ENCODE measurements at places on chromosomes 1 and 21.

DNA sequence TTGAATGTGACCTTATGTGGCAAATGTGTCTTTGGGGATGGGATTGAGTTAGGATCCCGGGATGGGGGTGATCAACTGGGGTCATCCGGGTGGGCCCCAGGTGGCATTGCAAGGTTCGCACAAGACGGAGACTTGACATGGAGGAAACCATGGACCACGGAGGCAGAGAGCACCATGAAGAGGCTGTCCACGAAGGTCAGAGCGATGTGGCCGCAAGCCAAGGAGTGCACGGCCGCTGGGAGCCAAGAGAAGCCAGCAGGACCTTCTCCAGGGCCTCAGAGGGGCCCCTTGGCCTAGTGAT lies 22.3 kb upstream of the COL18A1 start:
- DNase-seq = no peak

DNA sequence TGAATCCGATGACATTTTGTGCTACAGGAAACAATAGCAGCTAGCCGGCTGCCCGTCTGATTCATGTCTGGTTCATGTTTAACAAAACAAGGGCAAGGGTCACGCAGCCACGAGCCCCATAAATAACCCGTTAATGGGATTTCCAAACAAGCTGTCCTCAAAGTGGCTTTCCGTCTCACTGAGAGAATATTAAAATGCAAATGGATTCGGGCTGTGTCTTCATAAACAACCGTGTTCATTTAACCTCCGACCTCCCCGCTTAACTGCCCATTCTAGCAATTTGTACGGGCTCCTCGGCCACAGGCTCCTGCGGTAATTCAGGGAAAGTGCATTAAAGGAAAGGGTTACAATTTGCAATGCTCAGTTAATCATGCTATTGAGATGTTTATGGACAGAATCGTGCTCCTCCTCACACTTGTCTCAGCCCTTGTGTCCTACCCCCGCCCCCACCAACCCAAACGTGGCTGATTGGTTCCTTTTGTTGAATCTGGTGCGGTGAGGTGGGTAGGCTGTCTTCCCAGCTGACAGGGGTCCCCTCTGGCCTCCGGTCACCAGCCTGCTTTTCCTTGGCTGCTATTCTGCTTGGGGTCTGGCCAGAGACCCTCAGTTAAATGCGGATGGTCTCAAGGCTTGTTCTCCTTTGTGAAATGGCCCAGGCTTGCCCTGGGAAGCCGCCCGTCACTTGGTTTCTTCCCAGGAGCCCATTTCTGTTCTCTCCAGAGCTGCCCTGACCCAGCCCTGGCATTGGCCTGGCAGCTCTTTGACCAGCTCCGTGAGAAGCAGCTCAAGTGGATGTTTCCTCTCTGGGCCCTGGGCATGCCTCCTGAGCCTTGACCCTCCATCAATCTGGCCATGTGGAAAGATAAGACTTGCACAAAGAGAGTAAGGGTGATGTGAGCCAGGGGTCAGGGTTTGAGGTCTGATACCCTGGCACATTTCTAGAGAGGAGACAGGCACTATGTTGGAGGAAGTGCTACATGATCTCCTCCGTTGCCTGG lies 200.7 kb upstream of the POU3F1 start:
- DNase-seq = no peak

DNA sequence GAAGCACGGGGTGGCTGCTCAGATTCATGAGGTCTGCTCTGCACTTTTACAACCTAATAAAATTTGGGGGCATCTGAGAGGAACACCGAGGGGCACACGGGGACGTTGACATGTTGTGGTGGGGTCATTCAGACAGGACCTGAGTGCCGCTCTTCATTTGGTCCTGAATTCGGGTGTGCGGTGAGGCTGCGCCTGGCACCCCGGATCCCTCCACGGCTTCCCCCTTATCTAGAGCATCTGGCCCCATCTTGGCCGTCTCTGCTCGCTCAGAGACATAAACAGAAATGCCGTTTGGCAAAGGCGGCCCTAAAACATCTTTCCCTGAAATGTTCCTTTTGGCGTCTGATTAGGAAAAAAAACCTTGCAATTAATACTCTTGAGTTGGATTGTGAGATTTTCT lies 157.2 kb downstream of the PRDM16 start:
- no peak for DNase-seq

- no peak for DNase-seq
Observed at GRCh38 chr1:2087766-2088165, 37.6 kb downstream of the PRKCZ start.

DNA sequence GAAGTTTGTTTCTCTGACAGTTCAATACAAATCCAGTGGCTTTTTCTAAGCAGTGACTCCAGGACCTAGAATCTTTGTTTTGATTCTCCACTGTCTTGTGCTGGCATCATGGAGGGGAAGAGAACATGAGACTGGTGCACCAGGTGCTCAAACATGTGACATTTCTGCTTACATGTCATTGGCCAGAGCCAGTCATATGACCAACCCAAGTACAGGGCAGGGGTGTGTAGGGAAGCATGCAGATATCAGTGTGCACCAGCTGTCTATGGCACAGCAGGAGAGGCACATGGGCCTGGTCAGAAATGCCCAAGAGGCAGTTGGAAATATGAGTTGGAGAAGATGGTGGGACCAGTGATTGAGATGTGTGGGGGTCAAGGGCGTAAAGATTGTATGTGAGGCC lies 297.0 kb downstream of the HHAT start:
- no peak for DNase-seq

DNA sequence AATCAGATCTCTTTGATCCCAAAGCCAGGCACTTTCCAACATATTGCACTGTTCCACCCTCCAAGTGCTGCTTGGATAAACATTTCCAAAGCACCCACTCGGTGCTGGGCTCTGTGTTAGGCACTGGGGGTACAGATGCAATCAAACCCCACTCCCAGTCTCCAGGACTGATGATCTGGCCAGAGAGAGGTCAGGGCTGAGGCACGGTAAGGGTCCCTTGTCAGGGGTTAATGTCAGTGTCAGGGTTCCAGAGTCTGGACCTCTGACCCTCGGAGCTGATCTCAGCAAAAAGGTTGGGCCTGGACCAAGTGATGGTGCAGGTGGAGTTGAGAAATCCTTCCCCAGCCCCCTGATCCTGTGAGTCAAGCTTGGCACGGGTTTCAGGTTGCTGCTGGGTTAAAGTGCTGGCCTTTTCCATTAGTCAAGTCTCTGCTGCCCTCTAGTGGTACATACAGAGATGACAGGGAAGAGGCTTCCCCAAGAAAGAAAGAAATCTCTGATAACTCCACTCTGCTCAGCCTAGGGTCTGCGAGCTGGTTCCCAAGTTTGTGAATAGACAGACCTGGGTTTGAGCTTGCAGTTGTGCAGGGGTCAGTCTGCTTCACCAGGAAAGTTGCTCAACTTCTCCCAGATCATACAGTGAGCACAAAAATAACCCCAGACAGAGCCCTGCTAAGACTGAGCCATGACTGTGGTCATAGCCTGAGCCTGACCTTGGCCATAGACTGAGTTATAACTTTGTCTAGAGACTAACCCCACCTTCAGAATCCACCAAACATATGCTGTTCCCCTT lies 74.6 kb downstream of the DMRTA2 start:
- DNase-seq = peak; percentile 86

DNA sequence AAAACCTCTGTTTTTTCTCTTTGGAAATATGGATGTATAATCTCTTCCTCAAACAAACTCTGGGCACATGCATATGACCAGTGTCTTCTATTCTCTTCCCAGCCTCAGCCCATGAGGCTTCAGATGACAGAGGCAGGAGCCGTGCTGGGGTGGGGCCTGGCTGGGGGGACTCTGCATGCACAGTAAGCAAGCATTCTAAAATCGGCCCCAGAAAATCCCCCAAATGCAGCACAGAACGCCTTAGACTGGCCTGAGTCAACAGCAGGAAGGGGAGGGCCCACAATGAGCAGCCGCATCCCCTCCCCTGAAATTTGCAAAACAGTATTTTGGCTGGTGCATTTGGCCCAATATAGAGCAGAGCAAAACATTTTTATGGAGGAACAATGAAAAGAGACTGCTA lies 47.8 kb downstream of the ITPKB start:
- DNase-seq = no peak

- DNase-seq = no peak
Observed at GRCh38 chr21:33651965-33652680, 9.8 kb downstream of the ITSN1 start.

GRCh38 chr1:68799096-68799495 lies 302.2 kb upstream of the DEPDC1 start:
- DNase-seq = no peak

DNA sequence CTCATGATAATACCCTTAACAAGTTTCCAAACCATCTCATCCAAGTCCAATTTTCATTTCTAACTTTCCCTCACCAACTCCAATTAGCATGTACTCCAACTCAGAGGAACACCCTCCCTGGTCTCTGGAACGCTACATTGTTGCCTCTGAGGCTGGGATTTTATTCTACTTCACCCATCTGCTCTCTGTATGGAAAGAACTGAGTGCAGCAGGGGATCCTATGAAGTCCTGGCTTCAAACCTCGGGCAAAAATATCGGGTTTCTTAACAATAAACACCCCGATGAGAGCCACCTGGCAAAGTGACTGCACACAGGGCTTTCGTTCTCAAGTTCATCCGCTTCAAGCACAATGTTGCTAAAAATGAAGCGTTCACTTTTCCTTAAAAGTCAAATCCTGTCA lies 99.6 kb downstream of the CRB1 start:
- DNase-seq = no peak

- DNase-seq = peak; percentile 69
Observed at GRCh38 chr1:212110617-212111016, 75.1 kb downstream of the DTL start.

GRCh38 chr1:78236716-78237115 lies 190.9 kb downstream of the GIPC2 start:
- no peak for DNase-seq

DNA sequence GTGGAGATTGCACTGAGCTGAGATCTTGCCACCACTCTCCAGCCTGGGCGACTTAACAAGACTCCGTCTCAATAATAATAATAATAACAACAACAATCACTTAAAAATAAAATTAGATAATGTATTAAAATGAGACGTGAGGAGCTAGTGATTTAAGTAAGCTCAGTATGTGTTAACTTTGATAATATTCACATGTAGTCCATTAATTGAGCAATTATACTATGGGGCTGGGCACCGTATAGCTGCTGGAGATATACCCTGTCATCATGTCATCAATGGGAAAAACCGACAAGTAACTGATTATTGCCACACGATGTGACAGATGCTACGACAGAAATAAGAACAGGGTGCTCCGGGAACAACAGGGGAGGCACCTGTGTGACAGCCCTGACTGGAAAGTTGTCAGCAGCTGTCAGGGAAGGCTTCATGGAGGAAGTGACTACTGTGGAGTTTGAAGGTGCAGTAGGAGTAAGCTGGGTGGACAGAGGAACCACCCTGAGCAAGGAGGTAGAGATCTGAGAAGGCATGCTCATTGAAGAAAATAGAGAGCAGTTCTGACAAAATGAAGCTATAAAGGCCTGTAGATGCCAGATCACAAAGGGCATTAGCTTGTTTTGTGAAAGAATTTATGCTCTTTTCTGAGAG lies 924 bp upstream of the CAMSAP2 start:
- DNase-seq = no peak

DNA sequence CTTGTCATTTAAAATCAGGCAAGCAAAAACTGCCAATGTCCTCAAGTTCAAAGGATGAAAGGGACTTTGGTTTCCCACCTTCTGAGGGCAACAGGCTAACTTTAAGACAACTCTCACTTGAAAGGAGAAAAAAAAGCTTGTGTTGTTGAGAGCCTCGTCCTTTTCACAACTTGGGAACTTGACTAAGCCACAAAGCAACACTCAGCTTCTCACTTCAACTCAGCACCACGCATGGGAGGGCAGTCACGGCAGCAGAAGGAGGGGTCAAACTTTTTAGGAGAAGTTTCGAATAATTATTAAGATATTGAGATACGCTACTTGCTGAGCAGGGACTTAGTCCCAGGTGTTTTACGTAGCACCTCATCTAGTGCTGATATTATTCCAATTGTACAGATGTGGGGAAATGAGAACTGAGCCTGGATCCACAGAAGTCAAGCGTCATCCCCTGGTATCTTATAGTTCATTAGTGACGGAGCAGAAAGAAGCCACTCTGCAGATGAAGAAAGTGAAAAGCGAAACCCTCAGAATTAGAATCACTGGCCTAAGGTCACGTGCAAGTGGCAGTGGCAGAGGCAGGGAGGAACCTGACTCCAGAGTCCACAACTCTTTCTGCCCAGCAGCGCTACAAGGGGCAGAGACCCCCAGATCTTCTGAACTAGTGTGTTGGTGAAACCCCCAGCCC lies 83.6 kb downstream of the JAK1 start:
- no peak for DNase-seq

- DNase-seq = no peak
Observed at GRCh38 chr21:24375201-24375600, 1232.1 kb downstream of the MRPL39 start.

GRCh38 chr1:188867614-188868013 lies 1610.0 kb downstream of the BRINP3 start:
- no peak for DNase-seq

DNA sequence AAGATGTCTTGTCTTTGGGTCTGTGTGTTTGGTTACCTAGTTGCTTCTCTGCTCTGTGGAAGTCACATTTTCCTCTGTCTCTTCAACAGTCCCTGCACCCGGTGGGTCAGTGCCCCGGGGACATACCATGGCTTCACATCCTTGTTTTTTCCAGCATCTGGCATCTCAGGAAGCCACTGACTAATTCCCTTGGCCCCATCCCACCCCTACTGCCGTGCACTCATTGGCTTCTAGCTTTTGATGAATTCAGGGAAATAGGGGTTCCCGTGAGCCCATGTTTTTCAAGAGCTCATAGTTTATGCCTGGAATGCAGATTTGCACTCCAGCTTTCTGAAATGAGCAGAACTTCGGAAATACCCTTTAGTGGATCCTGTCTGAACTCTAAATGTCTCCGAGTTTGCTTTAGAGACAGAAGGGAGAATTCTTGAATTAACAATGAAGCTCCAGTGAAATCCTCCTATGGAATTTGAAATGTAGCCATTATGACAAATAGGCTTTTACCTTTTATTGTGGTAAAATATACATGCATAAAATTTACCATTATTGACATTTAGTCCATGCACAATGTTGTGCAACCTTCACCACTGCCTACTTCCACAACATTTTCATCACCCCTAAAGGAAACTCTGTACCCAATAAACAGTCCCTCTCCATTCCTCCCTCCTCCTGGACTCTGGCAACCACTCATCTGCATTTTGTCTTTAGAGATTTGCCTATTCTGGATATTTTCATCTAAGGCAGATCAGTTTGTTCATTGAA lies 67.5 kb downstream of the CLIC6 start:
- DNase-seq = no peak

GRCh38 chr1:92464588-92465255 lies 22.0 kb downstream of the GFI1 start:
- DNase-seq = no peak

GRCh38 chr21:20822666-20823065 lies 175.5 kb upstream of the NCAM2 start:
- no peak for DNase-seq
